ENCODE measurements at places on chromosomes 12 and 14. TPM values are rescaled to one million over a fixed set of nuclear protein-coding genes. Genes with fewer than 3 reads are reported as not detected.

The SPIC gene
- not detected for total RNA-seq

The GPR84 gene
- total RNA-seq: not detected

The PA2G4 gene
- 73.4 TPM for total RNA-seq

The PTGDR gene
- 0.49 TPM for total RNA-seq

The WSCD2 gene
- 0.09 TPM for total RNA-seq

The RNF10 gene
- total RNA-seq: 272 TPM

The RECQL gene
- total RNA-seq: 25.8 TPM

The OR6C6 gene
- not detected for total RNA-seq

The SLC25A47 gene
- not detected for total RNA-seq

The RBP5 gene
- total RNA-seq: 3.2 TPM

The RASSF9 gene
- 5.8 TPM for total RNA-seq

The HOMEZ gene
- 13.4 TPM for total RNA-seq

The RNASE2 gene
- total RNA-seq: not detected

The NPAS3 gene
- total RNA-seq: 2.1 TPM

GRCh38 chr14:44420226-44420625 is 86.9 kb downstream of the FSCB start:
- DNase-seq: no peak

- peak; percentile 19 for DNase-seq
Measured at GRCh38 chr12:13959131-13959723, 22.2 kb downstream of the GRIN2B start.

GRCh38 chr14:72615451-72616121 is 278.3 kb downstream of the DPF3 start:
- DNase-seq: no peak

- DNase-seq: no peak
Measured at GRCh38 chr12:4114986-4115385, 158.6 kb upstream of the CCND2 start.

DNA sequence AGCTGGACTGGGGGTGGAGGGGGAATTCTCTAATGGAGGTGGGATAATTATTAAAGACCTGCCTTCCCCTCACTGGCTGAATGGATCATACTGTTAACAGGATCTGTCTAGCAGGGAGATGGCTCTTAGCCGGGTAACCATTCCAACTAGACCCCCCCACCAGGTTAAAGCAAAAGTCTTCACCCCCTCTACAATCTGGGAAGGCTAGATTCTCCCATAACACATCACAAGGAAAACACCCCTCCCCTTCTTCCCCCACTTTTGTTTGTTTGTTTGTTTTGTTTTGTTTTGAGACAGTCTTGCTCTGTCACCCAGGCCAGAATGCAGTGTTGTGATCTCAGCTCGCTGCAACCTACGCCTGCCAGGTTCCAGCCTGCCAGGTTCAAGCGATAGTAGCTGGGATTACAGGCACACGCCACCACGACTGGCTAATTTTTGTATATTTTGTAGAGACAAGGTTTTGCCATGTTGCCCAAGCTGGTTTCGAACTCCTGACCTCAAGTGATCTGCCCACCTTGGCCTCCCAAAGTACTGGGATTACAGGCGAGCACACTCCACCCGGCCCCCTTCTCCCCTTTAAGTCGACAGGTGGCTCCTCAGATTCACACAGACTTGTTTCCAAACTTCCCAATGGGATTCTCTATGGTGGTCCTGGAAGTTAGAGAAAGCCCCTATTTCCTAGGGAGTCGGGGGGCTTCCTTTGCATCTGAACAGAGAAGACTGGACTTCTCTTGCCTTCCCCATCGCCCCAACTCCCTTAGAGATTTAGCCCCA is 3.5 kb upstream of the BAZ2A start:
- DNase-seq: no peak

DNA sequence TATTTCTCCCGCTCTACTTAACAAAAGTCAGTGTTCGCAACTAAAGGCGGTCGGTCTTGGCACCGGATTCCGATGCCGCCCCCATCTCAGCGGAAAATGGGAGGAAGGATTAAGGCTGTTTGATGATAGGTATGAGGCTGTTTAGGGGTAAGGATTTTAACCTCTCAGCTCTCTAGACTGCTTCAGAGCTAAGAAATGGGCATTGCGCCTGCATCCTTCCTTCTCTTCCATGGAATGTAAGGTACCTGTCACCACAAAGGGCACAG is 1.4 kb downstream of the COCH start:
- no peak for DNase-seq

- no peak for DNase-seq
Measured at GRCh38 chr14:77603654-77604255, 12.7 kb downstream of the SPTLC2 start.

DNA sequence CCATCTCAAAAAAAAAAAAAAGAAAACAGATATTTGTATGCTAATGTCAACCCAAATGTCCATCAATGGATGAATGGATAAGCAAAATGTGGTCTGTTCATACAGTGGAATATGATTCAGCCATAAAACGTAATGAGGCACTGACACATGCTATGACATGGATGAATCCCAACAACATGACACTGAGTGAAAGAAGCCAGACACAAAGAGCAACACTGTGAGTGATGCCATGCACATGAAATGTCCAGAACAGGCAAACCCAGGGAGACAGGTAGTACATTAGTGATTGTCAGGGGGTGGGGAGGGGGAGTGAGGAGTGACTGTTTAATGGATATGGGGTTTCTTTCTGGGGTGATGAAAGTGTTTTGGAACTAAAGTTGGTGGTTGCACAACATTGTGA is 50.2 kb downstream of the ARL6IP4 start:
- no peak for DNase-seq

DNA sequence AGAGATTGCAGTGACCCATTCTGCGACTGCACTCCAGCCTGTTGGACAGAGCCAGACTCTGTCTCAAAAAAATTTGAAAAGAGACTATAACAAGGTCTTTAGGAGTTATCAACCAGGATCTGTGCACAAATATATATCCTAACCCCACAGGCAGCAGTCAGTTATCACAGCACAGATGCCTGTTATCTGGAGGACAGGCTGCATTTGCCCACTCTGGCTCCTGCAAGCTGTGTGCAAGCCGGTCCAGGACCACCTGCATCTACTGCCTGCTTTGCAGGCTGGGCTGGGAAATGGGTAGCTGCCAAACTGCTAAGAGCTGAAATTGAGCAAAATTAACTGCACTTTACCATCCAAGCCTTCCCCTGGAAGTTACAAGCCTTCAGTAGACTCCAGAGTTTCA is 21.4 kb upstream of the RCOR1 start:
- no peak for DNase-seq

DNA sequence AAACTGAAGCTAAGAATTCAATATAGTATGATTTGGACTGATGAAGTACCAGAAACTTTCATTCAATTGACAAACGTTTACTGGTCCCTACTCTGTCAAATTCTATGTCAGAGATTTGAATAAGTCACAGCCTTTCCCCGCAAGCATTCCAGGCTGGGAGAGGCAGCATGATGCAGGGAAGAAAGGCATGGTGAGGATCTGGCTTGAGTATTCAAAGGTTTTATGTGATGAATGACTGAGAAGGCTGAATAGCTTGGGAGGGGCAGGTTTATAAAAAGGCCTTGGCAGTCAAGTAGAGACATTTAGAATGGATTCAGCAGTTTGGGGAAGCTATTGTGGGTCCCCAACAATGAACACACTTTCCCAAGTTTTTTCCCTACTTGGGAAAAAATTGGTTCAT is 431.8 kb downstream of the DPF3 start:
- no peak for DNase-seq

- DNase-seq: no peak
Measured at GRCh38 chr12:129071362-129071761, 218.1 kb downstream of the GLT1D1 start.

GRCh38 chr14:34081101-34081575 is 130.3 kb upstream of the EGLN3 start:
- DNase-seq: peak; percentile 61

- no peak for DNase-seq
Measured at GRCh38 chr12:49458816-49459215, 80.0 kb upstream of the KCNH3 start.

DNA sequence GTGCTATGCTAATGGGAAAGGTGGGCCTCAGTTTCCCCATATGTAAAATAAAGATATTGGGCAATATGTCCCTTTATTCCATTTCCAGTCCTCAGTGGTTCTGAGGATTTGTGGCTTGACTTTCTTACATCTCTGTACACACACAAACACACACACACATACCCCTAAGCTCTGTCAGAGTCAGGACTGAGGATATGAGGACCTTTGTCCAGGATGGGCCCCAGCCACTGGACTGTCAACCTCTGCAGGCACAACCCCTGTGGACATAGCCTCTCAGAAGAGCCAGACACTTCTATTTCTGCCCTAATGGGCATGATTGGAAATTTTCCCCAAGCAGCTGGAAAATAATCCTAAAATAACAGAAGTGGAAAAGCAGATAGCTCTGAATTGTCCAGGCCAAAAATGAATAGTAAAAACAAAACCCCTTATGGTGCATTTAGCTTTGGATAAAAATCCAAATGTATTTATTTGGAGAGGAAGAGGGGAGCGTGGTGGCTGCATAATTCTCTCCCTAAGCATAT is 50.2 kb downstream of the RIN3 start:
- DNase-seq: no peak

DNA sequence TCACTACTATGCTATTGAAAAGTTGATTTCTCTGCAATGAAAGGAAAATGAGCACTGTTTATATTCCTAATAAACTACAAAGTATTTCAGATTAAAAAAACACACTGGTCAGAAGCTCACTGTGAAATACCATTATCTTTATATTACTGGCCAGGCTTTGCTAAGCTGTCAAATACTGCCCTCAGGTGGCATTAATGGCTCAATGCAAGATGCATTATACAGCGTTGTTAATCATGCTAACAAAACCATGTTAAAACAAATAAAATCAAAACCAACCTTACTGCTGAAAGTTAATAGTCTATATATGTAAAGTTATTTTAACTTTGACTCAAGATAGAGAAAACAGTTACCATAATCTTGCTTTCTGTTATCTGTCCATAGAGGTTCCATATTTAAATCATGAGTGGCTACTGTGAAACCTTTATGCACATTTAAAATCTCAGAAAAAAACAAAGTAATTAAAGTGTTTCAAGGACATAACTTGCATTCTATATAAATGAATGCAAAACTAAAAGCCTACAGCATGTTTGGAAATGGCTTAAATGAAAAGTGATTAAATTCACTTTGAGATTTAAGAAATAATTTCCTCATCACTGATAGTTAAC is 121.7 kb downstream of the RALGAPA1 start:
- no peak for DNase-seq

DNA sequence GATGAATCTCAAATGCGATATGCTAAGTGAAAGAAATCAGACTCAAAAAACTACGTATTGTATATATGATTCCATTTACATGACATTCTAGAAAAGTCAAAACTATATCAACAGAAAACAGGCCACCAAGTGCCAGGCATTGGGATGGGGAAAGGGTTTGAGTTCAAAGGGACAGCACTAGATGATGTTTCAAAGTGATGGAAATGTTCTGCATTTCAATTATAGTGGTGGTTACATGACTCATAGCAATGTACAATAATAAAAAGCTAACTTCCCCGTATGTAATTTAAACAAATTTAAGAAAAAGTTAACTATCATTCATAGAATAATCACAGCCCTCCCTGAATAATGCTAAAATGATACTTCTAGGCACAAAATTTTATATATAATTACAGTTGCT is 13.5 kb downstream of the HECTD1 start:
- DNase-seq: no peak

- DNase-seq: no peak
Measured at GRCh38 chr12:47413806-47414205, 292.0 kb downstream of the RPAP3 start.

Measured in heart right ventricle (tissue), 16 donors.